T-cell (primary cell): ENCODE measurements at places on chromosomes 5 and 9.

DNA sequence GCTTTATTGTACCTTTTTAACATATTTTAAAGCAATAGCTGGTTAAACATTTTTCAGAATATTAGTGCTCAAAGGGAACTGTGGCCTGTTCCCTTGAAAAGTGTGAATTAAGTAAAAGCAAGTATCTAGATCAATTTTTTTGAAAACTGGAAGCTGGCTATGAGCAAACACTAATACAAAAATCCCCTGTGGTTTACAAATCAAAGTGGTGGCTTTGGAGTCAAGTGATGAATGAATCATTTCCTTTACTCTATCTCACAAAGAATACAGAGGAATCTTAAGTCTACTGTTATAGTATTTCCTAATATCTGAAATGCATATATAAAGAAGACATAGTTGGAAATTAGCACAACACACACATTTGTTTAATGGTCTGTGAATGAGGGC is 212.4 kb upstream of the C9orf72 start:
- H3K27ac ChIP-seq: no peak overlapping the region
- no peaks in the 10 kb centered on the region for H3K36me3 ChIP-seq
- DNase-seq: no peak
- no peaks in the 10 kb centered on the region for H3K4me1 ChIP-seq
- no peak overlapping the region for H3K4me3 ChIP-seq

DNA sequence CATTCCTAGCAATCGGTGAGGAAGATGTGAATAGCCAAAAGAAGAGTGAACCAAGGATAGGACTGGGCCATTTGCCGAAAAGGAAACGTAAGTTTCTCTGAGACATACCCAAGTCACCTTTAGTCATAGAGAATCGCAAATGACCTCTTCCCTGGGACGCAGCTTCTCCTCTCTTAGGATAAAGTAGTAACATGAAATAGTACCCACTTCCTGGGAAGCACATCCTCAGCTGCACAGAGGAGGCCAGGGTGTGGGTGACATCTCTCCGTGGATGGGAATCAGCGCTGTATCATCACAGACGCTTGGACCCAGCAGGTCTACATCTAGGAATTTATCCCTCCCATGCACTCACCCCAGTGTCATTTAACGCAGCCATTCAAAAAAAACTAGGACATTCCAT is 120.9 kb upstream of the PHYKPL start:
- H3K4me1 ChIP-seq: no peaks in the 10 kb centered on the region
- no peaks in the 10 kb centered on the region for H3K36me3 ChIP-seq
- H3K27me3 ChIP-seq: peaks cover 32% of the 10 kb centered on the region
- H3K4me3 ChIP-seq: no peak overlapping the region
- H3K27ac ChIP-seq: no peak overlapping the region

DNA sequence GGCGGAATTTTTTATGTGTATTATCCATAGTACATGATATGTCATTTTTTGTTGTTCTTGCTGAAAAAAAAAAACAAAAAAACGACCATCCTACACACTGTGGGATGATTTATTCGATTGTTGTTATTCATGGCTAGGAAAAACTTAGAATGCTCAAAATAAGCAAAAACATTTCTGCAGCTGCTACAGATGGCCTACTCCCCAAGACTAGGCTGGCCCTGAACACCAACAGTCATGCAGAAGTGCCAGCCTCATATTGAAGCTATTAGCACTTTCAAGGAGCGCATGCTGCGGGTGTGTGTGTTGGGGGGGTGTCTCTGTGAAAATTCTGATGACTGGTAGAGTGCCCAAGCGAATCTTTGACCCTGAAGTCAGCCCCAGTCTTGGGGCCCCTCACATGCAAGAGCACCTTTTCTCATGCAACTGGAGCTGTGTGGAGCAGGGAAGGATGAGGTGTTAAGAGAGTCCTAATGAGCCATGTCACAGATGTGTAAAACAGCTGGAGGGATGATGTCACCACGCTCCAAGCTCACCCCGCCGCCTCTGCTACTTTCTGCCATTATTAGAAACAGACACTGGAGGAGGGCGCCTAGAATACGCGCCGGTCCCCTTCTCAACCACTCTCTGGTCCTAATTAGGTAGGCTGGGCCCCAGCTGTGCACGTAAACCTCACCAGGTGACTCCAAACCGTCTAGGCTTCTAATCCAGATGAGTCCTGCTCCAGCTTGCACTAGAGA is 61.0 kb upstream of the SMIM23 start:
- no peak overlapping the region for H3K4me3 ChIP-seq
- H3K4me1 ChIP-seq: peaks cover 3% of the 10 kb centered on the region
- H3K36me3 ChIP-seq: no peaks in the 10 kb centered on the region
- H3K27me3 ChIP-seq: peaks cover 15% of the 10 kb centered on the region

- no peak overlapping the region for H3K4me3 ChIP-seq
- DNase-seq: no peak
- H3K27ac ChIP-seq: no peak overlapping the region
- H3K36me3 ChIP-seq: no peaks in the 10 kb centered on the region
- no peaks in the 10 kb centered on the region for H3K4me1 ChIP-seq
Measured at GRCh38 chr9:2215921-2216441, 200.8 kb downstream of the SMARCA2 start.

DNA sequence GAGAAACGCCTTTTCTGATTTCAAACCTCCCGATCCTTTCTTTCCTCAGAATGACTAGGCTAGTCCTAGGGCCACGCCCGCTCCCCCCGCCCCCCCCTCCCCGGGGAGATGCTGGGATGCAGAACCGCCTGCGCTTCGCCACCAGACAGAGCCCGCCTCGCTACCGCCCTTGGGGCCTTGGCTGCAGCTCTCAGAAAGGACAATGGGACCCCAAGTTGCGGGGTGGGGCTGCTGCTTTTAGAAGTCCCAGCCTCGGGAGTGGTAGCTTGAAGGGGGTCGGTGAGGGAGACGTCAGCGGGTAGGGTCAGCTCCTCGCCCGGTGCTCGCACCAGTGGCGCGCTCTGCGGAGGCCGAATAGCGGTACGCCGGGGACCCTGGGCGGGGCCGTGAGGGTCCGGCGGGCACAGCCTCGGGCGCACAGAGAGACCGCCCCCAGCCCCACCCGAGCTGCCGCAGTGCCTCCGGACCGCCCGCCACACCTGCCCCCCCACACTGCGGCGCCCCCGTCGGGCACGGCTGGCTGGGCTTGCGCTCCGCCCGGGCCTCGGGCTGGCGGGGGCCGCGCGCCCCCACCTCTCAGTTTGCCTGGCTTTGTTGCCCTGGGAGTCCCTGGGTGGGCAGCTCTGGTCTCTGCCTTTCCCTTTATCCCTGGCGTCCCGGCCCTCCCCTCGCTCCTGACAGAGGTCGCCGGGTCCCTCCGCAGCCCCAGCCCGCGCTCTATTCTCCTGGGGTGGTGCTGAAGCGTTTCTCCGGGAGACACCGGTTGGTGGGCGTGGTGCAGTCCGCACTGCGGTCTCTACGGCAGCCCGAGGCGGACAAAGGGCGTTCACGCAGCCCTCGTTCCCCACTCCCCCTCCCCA is 1.2 kb downstream of the MAP1B start:
- H3K27me3 ChIP-seq: peaks cover 15% of the 10 kb centered on the region
- no peaks in the 10 kb centered on the region for H3K36me3 ChIP-seq
- no peak overlapping the region for H3K4me3 ChIP-seq
- peaks cover 19% of the 10 kb centered on the region for H3K4me1 ChIP-seq
- H3K27ac ChIP-seq: no peak overlapping the region

GRCh38 chr5:142689081-142689480 is 3.2 kb upstream of the FGF1 start:
- H3K27ac ChIP-seq: no peak overlapping the region
- H3K36me3 ChIP-seq: no peaks in the 10 kb centered on the region
- no peaks in the 10 kb centered on the region for H3K27me3 ChIP-seq
- H3K4me1 ChIP-seq: no peaks in the 10 kb centered on the region
- no peak for DNase-seq
- no peak overlapping the region for H3K4me3 ChIP-seq

GRCh38 chr9:89753472-89754055 is 148.8 kb downstream of the GADD45G start:
- H3K4me3 ChIP-seq: no peak overlapping the region
- H3K27ac ChIP-seq: no peak overlapping the region
- H3K4me1 ChIP-seq: peaks cover 18% of the 10 kb centered on the region
- H3K27me3 ChIP-seq: no peaks in the 10 kb centered on the region
- H3K36me3 ChIP-seq: no peaks in the 10 kb centered on the region
- DNase-seq: no peak

DNA sequence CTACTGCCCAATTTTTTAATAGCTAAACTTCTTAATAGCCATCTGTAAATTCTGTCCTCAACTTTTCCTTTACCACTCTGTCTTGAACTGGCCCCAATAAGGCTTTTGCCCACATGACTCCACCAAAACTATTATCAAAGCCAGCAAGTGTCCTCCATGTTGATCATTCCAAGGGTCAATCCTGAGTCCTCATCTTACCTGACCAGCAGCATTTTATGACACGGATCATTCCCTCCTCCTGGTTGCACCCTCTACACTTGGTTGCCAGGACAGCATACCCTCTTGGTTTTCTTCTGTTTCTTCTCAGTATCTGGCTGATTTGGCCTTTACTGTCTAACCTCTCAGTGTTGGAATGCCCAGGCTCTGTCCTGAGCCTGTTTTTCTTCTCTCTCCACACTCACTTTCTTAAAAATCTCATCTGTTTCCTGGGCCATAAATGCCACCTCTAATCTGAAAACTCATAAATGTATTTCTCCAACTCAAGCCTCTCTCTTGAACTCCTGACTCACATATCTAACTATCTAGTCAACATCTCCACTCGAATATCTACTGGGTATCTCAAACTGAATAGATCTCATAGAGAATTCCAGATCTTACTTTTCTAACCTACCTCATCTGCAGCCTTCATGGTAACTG is 40.0 kb upstream of the CDC42SE2 start:
- H3K4me3 ChIP-seq: no peak overlapping the region
- no peaks in the 10 kb centered on the region for H3K36me3 ChIP-seq
- peaks cover 13% of the 10 kb centered on the region for H3K4me1 ChIP-seq
- H3K27me3 ChIP-seq: no peaks in the 10 kb centered on the region

- no peak overlapping the region for H3K27ac ChIP-seq
- H3K27me3 ChIP-seq: no peaks in the 10 kb centered on the region
- no peak overlapping the region for H3K4me3 ChIP-seq
- H3K4me1 ChIP-seq: no peaks in the 10 kb centered on the region
- DNase-seq: no peak
- no peaks in the 10 kb centered on the region for H3K36me3 ChIP-seq
Measured at GRCh38 chr5:16406630-16407029, 59.0 kb downstream of the ZNF622 start.

- no peak overlapping the region for H3K27ac ChIP-seq
- no peaks in the 10 kb centered on the region for H3K4me1 ChIP-seq
- no peaks in the 10 kb centered on the region for H3K27me3 ChIP-seq
Measured at GRCh38 chr9:119004618-119004990, 364.6 kb downstream of the BRINP1 start.

- peaks cover 8% of the 10 kb centered on the region for H3K27me3 ChIP-seq
- H3K4me3 ChIP-seq: no peak overlapping the region
- H3K4me1 ChIP-seq: peaks cover 4% of the 10 kb centered on the region
- no peak overlapping the region for H3K27ac ChIP-seq
- H3K36me3 ChIP-seq: peaks cover 8% of the 10 kb centered on the region
Measured at GRCh38 chr9:124855566-124855943, 2.3 kb downstream of the WDR38 start.

DNA sequence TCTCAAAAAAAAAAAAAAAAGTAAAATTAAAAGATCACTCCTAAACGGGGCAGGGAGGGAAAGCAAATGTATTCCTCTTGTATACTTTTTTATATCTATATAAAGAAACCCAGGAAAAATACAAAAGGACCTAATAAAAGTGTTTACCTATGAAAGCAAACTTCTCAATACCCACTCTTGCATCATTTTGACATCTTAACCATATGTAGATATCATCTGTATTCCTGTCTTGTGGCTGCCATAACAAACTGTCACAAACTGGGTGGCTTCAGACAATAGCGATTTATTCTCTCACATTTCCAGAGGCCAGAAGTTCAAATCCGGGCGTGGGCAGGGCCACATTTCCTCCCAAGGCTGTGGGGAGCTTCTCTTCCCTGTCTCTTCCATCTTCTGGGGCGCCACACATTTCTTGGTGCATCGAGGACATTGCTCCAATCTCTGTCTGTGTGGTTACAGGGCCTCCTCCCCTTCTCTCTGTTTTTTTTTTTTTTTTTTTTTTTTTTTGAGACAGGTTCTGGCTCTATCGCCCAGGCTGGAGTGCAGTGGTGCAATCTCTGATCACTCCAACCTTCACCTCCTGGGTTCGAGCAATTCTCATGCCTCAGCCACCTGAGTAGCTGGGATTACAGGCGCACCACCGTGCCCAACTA is 58.4 kb upstream of the IL17B start:
- H3K4me1 ChIP-seq: no peaks in the 10 kb centered on the region
- no peak for DNase-seq
- H3K36me3 ChIP-seq: no peaks in the 10 kb centered on the region
- H3K27ac ChIP-seq: no peak overlapping the region

- DNase-seq: no peak
- H3K36me3 ChIP-seq: no peaks in the 10 kb centered on the region
- no peak overlapping the region for H3K27ac ChIP-seq
- H3K27me3 ChIP-seq: peaks cover 3% of the 10 kb centered on the region
- H3K4me1 ChIP-seq: no peaks in the 10 kb centered on the region
Measured at GRCh38 chr5:64147849-64148441, 17.7 kb upstream of the RNF180 start.

DNA sequence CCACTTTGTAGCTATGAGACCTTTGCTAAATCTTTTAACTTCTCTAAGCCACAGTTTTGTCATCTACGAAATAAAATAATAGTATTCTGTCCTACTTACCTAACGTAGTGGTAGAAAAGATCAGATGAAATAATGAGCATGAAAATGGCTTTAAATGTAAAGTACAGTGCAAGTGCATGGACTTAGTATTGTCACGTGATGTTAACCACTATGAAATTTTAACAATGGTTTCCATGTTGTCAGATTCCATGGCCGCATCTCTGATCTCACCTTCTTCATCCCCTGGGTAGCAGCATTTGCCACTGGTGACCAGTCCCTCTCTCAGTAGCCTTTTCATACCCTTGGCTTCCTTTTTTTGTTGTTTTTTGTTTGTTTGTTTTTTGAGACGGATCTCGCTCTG is 45.9 kb downstream of the DNAH5 start:
- H3K4me1 ChIP-seq: no peaks in the 10 kb centered on the region
- H3K27ac ChIP-seq: no peak overlapping the region
- H3K4me3 ChIP-seq: no peak overlapping the region
- DNase-seq: no peak
- no peaks in the 10 kb centered on the region for H3K27me3 ChIP-seq

- H3K36me3 ChIP-seq: no peaks in the 10 kb centered on the region
- H3K27ac ChIP-seq: no peak overlapping the region
- H3K4me3 ChIP-seq: no peak overlapping the region
- no peaks in the 10 kb centered on the region for H3K4me1 ChIP-seq
- DNase-seq: no peak
Measured at GRCh38 chr5:150559701-150560100, 51.8 kb downstream of the NDST1 start.

DNA sequence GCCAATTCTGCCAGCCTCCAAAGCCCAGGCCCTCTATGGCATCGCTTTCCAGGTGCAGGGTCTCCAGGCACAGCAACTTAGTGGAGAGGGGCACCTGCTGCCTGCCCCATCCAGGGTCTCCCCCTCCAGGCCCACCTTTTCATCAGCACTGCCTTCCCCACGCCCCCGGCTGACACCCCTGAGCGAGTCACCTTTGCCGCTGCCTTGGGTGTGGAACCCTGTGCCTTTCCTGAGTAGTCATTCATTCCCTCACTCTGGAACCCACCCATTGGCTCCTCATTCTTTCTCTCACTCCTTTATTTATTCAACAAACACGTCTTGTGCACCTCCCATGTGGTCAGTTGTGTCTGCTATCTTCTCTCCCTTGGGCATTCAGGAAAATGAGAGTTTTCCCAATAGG is 14.5 kb upstream of the RPL26L1 start:
- H3K36me3 ChIP-seq: peaks cover 38% of the 10 kb centered on the region
- no peak overlapping the region for H3K4me3 ChIP-seq
- H3K4me1 ChIP-seq: no peaks in the 10 kb centered on the region
- DNase-seq: no peak
